Stimulated activated CD4-positive, alpha-beta T cell treated with anti-CD3 and anti-CD28 coated beads, Interleukin-4, amount 100 ng/mL, for 24 hours (primary cell): ENCODE measurements at places on chromosomes 11 and 22.

DNA sequence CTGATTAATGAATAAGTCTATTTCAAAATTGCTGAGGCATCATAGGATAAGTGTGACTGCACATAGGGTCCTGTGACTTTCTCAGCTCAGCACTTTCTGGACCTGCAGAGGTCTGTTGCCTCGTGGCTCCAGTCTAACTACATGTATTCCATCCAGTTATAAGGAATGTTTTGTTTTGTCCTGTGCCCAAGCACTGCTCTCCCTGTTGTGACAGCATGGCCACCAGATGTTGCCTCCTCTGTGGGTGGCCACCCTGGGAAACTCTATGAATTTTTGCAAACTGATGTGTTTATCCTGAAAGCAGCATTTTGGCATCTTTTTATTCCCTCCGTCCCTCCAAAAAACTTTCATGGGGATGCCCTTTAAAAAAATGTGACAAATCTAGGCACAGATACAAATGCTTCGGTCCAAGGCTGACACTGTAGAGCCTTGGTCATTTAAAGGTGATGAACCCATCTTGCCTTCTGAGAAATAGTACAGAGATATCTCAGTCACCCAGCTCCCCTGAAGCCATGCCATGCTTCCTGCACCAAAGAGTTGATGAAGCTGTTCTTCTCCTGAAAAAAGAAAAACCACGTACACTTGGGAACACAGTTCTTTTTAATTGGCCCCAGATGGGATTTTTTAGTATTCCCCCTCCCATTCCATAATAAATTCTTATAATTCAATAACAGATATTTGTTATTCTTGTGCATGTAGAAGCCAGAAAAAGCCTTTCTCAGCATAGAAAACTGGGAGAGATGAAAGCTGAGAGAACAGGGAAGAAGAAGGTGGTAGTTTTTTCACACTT is 72.6 kb downstream of the CCDC34 start:
- DNase-seq, result no peak

- DNase-seq, result no peak
Measured at GRCh38 chr11:14698771-14699170, 55.2 kb downstream of the PDE3B start.

DNA sequence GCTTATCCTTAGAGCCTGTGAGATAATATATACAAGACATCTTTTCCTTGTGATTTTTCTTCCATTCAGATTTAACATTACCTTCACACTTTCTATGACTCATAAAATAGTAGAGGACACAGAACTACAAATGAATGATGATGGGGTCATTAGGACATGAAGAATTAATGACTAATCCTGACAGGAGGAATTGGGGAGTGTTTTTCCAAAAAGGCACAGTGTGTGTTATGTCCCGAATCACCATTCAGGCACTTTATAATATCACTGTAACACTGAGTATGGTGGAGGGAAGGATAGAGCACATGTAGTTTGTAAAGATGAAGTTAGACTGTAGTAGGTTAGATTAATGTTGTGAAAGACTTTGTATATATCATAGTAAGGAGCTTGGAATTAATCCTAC is 391.3 kb downstream of the JRKL start:
- DNase-seq, result no peak

DNA sequence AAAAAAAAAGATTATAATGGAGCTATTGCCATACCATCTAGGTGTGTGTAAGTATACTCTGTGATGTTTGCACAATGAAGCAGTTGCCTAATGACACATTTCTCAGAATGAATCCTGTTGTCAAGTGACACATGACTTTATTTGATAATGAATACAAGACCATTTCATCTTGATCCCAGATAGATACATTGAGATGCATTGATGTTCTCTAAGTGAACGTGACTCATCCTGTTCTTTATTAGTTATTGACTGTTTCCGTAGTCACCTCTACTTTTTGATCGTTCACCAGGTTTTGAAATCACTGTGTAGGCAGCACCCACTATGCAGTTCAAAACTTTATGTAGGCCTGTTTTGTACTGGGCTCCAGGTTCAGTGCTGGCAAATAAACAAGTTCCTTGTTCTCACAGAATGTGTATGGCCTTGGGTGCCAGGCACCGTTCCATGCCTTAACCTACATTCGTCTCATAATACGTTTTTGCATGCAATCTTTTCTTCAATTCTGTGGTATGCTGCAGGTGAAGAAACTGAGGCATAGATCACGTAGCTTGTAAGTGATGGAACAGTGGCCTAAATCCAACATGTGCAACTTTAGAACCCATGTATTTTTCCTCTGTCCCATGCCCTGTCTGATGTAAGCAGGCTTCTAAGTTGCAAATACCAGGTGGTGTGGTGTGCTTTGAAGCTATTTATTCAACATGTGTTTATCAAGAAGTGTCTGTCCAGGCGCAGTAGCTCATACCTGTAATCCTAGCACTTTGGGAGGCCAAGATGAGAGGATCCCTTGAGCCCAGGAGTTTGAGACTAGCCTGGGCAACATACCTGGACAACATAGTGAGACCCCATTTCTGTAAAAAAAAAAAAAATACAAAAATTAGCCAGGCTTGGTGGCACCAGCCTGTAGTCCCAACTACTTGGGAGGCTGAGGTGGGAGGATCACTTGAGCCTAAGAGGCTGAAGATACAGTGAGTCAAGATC is 10.4 kb downstream of the SREBF2 start:
- DNase-seq, result peak; percentile 48

- no peak for DNase-seq
Measured at GRCh38 chr11:66787934-66788758, 55.1 kb upstream of the RCE1 start.

DNA sequence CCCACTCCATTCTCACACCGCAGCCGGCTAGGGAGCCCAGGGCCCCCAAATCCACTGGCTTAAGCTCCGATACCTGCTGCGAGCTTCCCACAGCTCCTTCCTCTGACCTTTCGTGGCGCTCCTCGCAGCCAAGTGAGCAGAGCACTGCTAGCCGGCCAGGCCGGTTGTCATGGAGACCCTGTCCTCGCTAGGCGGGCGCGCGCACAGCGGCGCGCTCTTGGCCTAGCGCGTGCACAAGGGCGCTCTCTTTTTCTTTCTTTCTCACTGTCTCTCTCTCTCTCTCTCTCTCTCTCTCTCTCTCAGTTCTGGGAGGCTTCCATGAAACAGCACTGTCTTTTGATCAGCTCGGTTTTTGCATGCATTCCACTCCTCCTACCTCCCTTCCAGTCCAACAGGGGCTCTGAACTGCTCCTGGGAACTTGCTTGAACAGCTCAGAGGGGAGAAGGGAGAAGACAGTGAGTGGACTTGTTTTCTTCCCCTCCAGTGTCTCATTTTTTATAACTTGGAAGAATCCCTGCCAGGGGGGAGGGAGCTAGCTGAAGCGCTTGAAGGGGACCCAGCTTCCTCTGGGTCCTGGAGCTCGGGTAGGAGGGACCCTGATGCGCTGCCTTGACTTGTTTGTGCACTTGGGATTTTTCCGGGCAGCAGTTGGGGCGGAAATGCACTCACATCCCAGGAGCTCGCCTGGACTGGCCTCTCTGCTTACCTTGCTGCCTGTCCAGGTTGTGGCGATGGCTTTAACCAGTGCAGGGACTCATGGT is 100.3 kb upstream of the AKIP1 start:
- DNase-seq, result no peak

- no peak for DNase-seq
Measured at GRCh38 chr11:73326929-73327811, 19.1 kb downstream of the ARHGEF17 start.

DNA sequence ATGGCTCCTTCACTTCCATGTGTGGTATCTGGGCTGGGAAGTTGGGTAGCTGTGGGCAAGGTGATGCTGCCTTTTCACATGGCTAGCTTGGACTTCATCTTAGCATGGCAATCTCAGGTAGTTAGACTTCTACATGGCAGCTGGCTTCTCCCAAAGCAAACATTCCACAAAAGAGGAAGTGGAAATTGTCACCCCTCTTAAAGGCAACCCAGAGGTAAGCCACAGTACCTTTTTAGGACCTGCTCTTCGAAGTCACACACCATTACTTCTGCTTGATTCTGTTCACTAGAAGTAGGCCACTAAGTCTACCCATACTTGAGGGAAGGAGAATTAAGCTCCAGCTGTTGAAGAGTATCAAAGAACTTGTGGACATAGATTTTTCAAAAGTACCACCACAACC is 25.9 kb downstream of the TUG1 start:
- DNase-seq, result no peak

- DNase-seq, result no peak
Measured at GRCh38 chr22:27972732-27973698, 54.0 kb upstream of the PITPNB start.

GRCh38 chr11:28461338-28461737 is 353.1 kb downstream of the METTL15 start:
- no peak for DNase-seq

DNA sequence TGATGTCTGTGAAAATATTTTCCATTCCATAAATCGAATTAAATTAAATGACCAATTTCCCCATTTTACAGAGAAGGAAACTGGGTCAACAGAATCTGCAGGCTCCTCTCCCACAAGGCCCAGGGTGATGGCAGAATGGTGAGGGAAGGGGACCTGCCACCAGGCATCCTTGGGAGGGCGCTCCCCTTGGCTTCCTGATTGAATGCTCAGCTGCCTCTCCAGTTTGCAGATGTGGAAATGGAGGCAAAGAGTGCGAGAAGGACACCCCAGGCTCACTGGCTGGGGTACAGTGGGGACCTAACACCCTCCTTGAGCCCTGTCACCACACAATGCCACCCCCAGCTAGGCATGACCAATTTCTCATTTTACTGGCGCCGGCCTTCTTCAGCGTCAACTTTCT is 28.5 kb upstream of the CSNK1E start:
- no peak for DNase-seq

DNA sequence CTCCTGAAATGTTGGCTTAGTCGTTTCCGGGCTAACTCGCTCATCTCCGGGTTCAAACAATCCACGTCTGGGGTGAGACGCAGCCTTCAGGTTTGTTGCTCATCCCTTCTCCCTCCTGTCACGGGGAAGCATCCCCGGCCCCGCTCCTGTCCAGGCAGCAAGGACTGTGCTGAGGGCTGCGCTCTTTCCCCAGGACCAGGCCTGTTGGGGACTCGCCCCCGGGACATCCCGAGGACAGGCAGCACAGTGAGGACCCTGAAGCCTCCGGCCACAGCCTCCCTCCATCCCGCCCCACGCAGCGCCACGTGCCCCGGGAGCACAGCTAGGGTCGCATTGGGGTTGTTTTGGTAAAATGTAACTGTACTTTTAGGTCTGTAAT is 252.0 kb downstream of the BRD1 start:
- no peak for DNase-seq

DNA sequence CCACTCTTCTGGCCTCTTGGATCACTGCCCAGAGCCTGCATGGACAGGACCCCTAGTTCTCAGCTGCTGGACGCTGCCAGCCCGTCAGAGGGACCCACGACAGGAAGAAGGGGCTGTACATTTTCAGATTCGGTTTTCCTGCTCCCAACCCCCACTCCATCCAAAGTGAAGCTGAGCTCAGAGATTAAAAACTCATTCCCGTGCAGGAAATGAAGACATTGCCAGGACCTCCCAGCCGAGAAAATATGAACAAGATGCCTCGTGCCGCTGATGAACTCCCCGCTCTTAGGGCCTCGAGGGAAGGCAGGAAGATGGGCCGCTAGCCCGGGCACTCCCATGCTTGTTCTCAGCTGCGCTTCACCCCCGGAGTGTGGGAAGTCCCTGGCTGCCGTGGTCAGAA is 36.1 kb downstream of the RPUSD4 start:
- DNase-seq, result no peak

DNA sequence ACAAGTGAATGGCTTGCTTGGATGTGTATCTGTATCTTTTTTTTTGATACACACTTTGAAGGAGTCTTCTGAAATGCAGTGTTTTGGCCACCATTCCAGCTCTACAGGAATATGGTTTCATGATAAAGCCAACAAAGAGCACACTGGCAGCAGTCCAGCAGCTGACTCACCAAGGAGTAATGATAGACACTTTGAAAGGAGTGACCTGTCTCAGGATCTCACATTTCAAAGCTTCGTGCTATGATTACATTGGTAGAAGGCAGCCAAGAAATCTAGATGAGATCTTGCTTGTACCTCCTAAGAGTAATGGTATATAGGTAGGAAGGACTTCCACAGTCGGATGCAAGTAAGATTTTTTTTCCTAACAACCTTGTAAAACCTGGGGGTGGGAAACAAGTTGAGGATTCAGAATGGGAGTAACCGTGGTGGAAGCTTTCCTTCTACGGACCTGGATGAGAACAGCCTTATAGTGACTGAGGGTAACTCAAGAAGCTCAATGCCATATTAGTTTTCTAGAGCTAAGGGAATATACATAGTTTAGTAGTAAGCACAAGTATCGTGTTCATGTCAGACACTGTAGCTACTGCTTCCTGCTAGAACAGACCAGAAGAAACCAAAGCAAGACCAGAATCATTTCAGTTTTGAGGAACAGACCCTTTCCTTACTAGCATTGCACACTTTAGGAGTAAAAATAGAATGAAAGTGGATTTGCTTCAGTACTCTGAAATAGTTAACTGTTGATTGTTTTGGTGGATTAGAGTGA is 25.0 kb downstream of the MTMR3 start:
- DNase-seq, result peak; percentile 11

DNA sequence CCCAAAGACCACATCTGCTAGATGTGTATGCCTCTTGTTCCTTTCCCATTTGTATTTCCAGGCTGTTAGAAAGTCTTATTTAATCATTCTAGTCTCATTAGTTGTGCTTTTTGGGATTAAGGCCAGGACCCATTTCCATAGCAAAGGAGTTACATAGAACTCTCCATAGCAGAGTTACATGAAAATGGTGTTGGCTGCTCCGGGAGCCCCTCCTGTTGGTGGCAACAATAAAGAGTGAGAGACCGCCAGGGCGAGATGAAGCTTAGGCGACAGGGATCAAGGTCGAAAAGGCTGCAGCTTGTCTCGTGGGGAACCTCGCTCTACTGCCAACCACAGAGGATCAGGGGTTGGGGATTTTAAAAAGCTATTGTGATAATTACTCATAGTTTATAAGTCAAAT is 58.3 kb downstream of the GRIK4 start:
- DNase-seq, result no peak

GRCh38 chr11:75301601-75302345 is 49.7 kb downstream of the ARRB1 start:
- no peak for DNase-seq

- no peak for DNase-seq
Measured at GRCh38 chr11:8937159-8937558, 4.4 kb upstream of the C11orf16 start.

- DNase-seq, result no peak
Measured at GRCh38 chr22:44372611-44373010, 59.9 kb upstream of the SHISAL1 start.

GRCh38 chr11:3086114-3086513 is 28.9 kb upstream of the CARS1 start:
- no peak for DNase-seq

GRCh38 chr11:95923439-95923727 is 524 bp downstream of the MTMR2 start:
- peak; percentile 4 for DNase-seq

GRCh38 chr11:10522921-10523320 is 18.1 kb downstream of the RNF141 start:
- DNase-seq, result no peak

- no peak for DNase-seq
Measured at GRCh38 chr22:49703505-49703904, 124.2 kb downstream of the BRD1 start.

GRCh38 chr11:132288036-132288435 is 917.6 kb downstream of the NTM start:
- DNase-seq, result no peak
